ENCODE measurements at places on chromosomes 6 and 20.

DNA sequence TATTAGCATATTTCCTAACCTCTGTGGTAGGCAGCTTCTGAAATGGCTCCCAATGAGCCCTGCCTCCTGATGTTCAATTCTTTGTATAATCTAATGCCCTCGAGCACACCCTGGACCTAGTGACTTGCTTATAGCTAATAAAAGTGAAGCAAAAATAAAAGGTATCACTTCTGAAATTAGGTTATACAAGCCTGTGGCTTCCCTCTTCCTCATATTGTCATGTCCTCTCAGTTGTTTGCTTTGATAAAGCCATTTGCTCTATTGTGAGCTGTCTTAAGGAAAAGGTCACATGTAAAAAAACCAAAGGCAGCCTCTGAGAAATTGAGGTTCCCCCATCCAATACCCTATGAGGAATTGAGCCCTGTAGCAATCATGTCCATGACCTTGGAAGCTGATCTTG is 442.1 kb upstream of the ADGRB3 start:
- no peak for DNase-seq

DNA sequence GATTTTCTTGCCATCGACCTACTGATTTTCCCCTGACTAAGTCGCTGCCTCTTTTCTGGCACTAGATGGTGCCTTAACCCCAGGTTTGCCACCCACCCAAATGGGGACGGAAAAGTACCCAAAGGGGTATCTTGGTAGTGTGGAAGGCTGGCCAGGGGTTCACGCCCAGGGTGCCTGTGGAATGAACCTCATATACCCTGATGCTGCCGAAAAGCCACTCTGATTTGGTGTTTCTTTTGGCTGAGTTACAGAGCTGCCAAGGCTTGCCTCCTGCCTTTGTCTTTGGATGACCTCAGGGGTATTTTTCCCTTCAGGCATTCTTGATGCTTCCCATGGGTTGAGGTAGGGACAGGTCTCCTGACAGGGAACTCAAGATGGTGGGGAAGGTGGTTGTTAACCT is 78.1 kb downstream of the MAP3K7 start:
- DNase-seq: no peak

DNA sequence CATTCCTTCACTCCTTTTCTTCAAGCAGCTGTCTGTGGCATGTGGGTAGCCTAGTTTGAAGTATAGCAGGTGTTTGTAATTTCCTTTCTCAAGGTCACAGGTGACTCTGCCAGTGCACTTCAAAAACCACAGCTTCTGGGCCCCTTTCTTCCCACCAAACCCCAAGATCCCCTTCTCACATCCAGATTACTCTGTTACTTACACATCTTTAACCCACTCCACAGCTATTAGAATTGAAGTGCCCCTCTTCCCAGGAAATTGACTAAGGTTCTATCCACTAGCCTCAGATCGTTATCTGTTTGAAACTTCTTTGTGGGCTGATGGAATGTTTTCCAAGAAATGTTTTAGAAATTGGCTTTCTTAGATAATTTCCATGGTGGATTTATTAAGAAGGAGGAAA is 150.8 kb downstream of the AHI1 start:
- DNase-seq: no peak

GRCh38 chr6:43299338-43300293 is 1.6 kb downstream of the SLC22A7 start:
- DNase-seq: no peak

- DNase-seq: no peak
Measured at GRCh38 chr20:31418307-31418706, 12.3 kb upstream of the DEFB121 start.

DNA sequence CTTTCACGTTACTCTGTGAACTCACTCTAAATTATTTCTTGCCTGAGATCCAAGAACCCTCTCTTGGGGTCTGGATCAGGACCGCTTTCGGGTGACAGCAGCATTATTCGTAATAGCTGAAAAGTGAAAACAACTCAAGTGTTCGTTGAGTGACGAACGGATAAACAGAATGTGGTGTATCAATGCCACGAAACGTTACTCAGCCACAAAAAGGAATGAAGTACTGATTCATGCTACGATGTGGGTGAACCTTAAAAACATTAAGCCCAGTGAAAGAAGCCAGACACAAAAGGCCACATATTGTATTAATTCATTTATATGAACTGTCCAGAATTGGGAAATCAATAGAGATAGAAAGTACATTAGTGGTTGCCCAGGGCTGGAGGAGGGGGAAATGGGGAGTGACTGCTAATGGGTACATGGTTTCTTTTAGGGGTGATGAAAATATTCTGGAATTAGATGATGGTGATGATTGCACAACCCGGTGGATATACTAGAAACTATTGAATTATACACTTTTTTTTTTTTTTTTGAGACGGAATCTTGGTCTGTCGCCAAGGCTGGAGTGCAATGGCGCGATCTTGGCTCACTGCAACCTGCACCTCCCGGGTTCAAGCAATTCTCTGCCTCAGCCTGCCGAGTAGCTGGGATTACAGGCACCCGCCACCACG is 8.4 kb downstream of the PTGIS start:
- no peak for DNase-seq
